ENCODE measurements at places on chromosomes 3 and 15.

DNA sequence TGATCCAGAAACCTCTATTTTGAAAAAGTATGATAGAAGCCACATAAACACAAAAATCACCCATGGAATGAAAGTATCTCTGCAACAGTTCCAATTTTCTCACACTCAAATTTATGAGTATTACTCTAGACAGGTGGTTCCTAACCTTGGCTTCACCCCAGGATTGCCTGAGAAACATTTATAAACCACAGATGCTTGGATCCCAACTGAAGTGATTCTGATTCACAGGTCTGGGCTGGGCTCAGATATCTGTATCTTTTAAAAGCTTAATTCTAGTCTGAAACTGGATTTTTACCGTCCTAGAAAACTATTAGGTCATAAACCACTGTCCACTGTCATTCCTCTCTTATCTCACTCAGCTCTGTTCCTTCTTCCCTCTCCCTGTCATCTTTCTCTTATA is 7.4 kb upstream of the SST start:
- no peak for DNase-seq

DNA sequence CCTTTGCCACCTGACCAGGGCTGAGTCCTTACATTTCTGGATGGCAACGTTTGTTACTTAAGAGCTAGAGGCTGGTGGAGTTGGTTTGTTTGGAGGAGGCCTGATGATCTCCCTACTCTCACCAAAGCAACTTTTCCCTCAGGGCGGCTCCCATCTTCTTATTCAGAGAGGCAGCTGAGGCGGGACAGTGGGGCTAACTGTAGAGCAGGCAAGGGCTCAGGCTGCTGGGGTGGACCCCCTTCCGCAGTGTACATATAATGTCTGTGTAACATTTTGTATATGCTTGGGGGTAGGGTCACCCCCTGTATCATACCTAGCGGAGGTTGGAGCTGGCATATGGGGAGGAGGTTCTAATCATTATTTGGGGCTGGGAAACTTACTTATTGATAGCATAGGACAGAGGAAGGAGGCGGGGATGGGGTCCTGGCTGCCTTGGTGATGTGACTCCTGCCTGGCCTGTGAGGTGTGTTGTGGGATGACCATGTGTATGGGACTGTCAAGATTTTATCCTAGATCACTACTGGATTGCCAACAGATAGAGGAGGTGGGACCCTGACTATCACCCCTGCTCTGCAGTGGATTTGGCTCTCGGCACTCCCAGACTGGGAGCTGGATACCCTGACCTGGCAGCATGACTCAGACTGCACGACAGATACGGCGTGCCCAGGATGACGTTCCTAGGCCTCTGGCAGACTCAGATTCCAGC is 52.5 kb upstream of the UBE2Q2 start:
- DNase-seq, result no peak

DNA sequence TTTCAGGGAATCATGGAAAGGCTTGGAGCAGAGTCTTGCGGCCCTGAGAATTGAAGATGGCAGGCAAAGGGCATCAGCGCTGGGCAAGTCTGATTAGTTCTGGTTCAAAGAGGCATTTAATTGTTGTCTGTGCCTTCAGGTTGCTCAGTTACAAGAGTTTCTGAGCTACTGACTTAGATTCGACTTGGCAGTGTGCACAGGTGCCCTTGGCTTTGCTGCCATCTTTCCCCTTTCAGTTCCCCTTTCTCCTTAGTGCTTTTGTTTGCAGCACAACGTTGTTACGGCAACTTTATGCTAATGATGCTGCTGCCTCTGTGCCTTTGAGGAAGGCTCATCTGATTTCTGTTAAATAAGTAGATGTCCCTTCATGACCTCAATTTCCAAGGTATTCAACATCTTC is 12.5 kb downstream of the P2RY14 start:
- no peak for DNase-seq

- no peak for DNase-seq
Measured at GRCh38 chr3:52283306-52283705, 4.3 kb upstream of the GLYCTK start.
